Epithelial cell of proximal tubule (primary cell): ENCODE measurements at places on chromosomes 2 and 18.

DNA sequence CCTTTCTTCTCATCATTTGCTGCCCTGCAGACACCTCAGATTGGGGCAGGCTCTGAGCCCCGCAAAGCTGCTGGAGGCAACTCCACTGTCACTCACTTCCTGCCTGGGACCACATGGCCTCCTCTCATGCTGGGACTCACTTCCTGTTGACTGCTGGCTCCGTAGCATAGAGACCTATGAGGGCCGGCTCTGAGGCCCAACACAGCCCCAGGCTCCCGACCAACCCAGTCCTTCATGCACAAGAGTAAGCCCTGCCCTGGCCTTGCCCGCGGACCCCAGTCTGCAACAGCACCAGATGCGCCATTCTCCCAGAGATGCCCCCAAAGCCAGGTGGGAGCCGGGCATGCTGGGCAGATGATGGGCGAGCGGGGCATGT, 55.7 kb downstream of the DNMT3A start:
- DNase-seq = no peak

DNA sequence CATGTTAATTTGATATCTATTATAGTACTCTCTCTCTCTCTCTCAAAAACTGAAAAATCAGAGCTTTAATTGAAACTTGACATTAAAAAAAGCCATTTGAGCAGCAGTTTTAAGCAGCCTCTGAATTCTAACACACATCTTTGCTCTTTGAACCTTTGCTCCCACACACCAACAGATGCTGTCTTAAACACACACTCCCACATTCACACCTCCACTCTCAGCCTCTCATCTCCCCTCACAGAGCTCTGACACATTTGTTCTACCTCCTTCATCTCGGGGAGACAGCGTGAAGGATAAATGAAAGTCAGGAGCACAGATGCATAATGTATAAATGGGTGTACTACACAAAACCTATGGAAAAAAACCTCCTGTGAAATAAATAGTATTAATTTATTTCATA, 95.2 kb downstream of the NAB1 start:
- no peak for DNase-seq

- no peak for DNase-seq
Observed at GRCh38 chr2:109134741-109135358, 5.8 kb downstream of the SH3RF3 start.

DNA sequence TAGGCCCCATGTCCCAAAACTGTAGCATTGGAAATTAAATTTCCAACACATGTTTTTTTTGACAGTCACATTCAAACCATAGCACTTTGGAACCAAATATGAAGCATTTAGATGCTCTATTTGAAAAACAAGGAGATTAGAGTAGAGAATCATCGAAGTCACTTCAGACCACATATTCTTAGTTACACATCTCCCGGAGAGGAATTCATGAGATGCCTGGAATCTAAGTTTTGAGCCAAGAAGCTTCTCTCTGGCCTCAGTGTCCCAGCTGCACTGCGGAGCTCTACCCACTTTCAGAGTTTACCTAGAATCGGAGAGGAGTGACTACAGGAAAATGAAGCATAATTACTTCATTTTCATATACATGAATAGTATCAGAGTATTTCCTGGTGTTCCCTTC, 385.9 kb downstream of the TNS1 start:
- DNase-seq = no peak

DNA sequence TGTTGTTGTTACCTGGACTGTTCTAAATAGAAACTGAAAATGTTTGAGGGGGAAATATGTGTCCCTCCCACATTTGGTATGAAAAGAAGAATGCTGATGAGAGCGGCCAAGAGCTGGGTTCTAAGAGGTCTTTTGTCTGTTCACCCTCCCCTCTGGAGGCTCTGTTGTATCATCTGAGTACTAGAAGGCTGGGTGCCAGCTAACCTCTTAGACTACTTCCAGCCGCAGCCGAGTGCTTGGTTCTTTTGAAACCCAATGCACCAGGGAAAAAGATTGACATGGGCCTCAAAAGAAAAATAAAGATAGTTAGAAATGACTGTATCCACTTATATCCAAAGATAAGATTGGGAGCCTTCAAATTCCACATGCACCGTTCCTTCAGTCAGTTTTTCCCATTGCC, 255.9 kb downstream of the TXNL1 start:
- no peak for DNase-seq

DNA sequence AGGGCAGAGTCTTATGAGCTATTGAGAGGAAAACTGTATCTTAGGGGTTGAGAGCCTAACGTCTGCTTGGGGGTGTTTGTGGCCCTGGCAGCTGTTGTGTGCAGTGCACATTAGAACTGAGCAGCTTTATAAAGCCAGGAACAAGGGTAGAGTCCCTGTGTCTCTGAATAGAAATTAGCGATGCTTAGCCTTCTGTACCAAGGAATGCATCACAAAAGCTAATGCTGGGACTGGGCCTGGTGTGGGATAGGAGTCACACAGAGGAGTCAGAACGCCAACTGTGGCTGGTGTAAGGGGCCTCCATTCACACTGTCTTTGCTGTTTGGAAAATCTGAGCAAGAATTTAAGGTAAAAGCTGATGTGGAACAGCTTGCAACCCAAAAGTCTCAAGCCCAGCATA, 283.2 kb downstream of the SOX11 start:
- DNase-seq = no peak

DNA sequence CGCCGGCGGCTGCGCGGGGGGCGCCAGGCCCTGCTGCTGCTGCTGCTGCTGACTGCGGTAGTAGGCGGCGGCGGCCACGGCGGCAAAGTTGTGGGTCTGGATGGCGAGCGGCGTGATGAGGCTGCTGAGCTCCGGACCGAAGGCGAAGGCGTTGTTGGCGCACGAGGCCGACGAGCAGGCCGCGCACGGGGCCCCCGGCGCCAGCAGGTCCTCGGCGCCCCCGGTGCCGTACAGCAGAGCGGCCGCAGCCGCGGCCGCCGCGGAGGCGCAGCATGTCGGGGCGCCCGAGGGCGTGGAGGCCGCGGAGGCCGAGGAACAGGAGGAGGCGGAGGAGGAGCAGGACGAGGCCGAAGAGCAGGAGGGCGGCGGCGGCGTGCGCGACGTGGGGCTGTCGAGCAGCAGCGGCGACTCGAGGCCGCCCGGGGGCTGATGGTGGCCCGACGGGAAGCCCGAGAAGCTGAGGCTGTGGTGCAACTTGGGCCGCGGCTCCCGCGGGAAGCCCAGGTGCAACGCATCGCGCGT, 1.8 kb downstream of the ZFP36L2 start:
- DNase-seq = no peak

DNA sequence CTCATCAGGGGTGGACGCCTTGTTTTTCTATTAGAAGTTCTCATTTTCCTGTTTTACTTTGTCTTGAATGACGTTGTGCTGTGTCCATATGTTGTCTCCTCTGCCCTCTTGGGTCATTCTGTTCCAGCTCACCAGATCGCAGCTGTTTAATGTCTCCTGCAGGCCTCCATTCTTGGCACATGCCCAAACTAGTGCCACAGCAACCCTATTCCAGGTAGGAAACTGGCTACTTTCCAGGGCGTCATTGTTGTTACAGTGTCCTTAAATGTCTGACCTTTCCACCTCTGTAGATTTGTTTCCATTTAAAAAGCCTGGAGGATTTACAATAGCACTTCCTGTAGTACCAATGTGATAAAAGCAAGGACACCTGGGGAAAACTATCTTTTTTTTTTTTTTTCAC, 500.7 kb downstream of the METTL4 start:
- no peak for DNase-seq

DNA sequence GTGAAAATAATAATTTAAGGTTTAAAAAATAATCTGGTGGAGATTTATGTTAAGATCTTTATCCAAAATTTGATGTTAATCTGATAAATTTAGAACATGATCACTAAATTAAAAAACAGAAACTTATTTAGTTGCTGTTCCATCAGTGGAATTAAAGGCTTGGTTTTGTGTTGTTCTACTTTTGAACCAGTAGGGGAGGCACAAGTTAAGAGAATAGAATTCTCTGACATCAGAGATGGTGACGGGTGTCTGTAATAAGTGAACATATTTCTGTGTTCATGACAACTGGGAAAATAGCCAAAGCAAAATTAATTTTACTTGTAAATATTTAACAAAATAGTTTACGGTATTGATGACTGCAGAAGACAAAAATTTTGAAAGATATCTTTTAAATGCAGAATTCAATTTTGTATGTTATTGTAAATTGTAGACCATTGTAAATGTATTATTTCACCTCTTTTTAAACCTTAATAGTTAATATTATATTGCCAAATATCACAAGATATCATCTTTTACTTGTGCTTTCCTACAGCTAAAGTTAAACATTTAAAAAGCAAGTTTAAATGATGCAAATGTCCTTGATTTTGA, 106.0 kb downstream of the UBR3 start:
- DNase-seq = peak; percentile 16
